ENCODE measurements at places on chromosomes 2 and 18.
A peak's percentile ranks its signal among the peaks of the same experiment; 100 is the strongest.

GRCh38 chr18:2303517-2304238, 267.6 kb downstream of the METTL4 start:
- DNase-seq, result no peak

GRCh38 chr2:37091873-37092272, 7.6 kb downstream of the GPATCH11 start:
- DNase-seq, result no peak

- DNase-seq, result peak; percentile 60
Observed at GRCh38 chr18:657311-658000, at the start of gene TYMS. Gene TYMS (plus strand): TSS chr18:657653. CDS start chr18:657743, 90 bp downstream.

GRCh38 chr18:63074981-63075404, 244.6 kb downstream of the BCL2 start:
- no peak for DNase-seq
